Activated naive CD4-positive, alpha-beta T cell treated with anti-CD3 and anti-CD28 coated beads, Interleukin-2, amount 50 U/mL, for 16 hours (primary cell): ENCODE measurements at places on chromosomes 11 and 22.

DNA sequence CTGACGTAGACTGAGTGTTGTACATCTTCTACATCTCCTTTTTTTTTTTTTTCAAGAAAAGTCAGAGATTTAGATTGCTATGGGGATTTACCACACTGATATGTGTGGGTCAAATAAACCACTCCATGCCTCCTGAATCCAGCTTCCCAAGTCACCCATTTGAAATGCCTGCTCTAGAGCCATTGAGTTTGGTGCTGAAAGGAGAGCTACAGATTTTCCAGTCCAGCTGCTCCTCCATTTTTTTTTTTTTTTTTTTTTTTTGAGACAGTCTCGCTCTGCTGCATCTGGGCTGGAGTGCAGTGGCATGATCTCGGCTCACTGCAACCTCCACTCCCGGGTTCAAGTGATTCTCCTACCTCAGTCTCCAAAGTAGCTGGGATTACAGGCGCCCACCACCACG lies 115.2 kb upstream of the TIMP3 start:
- DNase-seq = no peak

DNA sequence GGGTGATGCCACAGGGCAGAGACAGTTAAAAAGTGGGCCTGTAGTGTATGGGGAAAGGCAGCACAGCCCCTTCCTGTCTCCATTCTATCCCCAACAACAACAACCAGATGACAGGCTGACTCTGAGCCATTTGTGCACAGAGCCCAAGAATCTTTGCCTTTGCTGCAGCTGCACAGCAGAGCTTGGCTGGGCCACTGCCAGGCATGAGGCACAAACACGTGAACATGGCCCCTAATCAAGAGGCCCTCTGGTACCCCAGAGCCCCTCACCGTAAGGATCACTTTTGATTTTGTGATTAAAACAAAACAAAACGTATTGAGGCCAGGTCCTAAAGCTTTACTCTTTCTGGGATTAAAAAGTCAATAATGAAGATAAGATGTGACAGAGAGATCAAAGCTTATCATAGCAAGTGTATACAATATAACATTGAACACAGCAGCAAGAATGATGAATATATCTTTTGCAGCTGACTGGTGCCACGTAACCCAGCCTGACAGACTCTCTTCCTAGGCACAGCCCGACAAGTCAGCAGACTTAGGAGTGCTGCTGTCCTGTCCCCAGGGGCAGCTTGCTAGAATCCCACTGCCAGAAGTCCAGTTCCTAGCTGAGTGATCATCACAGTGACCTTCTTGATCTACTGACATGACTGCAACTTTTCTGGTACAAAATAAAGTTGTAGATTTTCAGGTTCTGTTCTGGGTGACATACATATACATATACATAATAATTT lies 117.8 kb downstream of the SERGEF start:
- no peak for DNase-seq

- no peak for DNase-seq
Observed at GRCh38 chr11:46701078-46701654, 335 bp downstream of the ZNF408 start.

- no peak for DNase-seq
Observed at GRCh38 chr11:134701564-134702165, 289.6 kb upstream of the B3GAT1 start.

DNA sequence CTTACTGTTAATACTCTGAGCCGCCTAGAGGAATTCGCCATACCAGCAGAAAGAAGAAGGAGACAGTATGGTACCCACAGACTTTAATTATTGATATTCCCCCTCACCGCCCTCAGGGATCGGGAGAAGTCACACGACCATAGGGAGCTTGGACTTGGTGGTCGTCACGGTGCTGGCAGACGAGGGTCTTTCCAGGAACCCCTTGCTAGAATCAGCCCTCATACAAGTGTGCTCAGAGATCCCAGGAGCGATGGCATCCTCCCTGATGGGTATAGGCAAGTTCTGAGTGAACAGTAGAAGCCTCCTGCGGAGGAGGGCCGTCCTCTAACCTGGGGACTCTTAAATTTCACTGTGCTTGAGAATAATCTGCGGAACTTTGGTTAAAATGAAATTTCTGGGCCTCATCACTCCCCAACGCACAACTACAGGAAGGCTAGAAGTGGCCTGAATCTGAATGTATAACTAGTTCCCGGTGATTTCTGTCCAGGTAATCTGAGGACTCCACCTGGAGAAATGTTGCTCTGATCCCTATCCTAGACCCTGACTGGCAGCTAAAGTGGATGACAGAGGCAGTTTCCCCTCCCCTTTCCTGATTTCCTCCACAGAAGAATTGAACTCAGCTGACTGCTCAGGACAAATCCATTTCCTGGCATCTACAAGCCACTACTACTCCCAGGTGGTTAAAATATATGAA lies 4.5 kb downstream of the VSIG2 start:
- no peak for DNase-seq

- peak; percentile 46 for DNase-seq
Observed at GRCh38 chr11:60972182-60973030, 926 bp downstream of the CD6 start.

GRCh38 chr11:67411785-67412152 lies 3.7 kb upstream of the CARNS1 start:
- DNase-seq = no peak

GRCh38 chr11:57584341-57584740 lies 13.1 kb upstream of the SERPING1 start:
- DNase-seq = no peak

GRCh38 chr22:23509571-23510302 lies 70.4 kb downstream of the IGLL1 start:
- no peak for DNase-seq

GRCh38 chr22:36160499-36160942 lies at the start of gene APOL3:
Gene APOL3 (minus strand): TSS chr22:36160755. CDS start chr22:36149055, 11,700 bp downstream.
- DNase-seq = peak; percentile 31

DNA sequence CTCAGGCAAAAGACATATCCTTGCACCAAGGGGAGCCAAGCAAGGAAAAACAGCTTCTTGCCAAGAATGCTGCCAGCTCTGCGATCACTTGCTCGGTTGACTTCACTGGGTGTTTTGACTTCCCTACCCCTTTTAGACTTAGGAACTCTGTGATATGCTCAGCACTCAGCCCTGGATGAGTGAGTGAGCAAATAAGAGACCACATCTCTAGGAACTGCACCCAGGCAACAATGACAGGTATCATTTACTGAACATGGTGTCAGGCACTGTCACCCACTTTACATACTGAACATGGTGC lies 3.7 kb upstream of the IRAG1 start:
- no peak for DNase-seq

DNA sequence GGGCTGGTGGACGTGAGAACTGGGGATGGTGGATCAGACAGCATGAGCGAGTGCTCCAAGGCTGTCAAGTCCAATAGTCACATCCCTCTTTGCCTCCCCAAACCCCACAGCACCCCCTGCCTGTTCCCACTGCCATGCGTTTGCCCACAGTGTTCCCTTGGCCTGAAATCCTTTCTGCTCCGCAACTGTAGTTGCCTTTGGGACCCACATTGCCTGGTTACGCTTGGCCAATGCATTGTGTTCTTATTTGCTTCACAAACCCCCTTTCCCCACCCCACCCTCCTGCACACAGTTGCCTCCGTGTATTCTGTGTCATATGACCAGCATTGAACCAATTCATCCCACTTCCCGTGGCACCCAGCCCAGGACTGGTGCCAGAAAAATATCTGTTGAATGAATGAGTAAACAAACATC lies 2.1 kb upstream of the KIAA0930 start:
- no peak for DNase-seq

- DNase-seq = no peak
Observed at GRCh38 chr11:75351541-75351790, at the start of gene ARRB1. Gene ARRB1 (minus strand): TSS chr11:75351661. CDS start chr11:75351607, 54 bp downstream.

- DNase-seq = no peak
Observed at GRCh38 chr11:47021527-47021818, 84.9 kb downstream of the CSTPP1 start.
